ENCODE measurements at places on chromosomes 12 and 14. TPM values are rescaled to one million over a fixed set of nuclear protein-coding genes. Genes with fewer than 3 reads are reported as not detected.
A peak's percentile ranks its signal among the peaks of the same experiment; 100 is the strongest.

- H3K4me3 ChIP-seq, result no peak overlapping the region
- no peak for DNase-seq
- no peak overlapping the region for H3K27ac ChIP-seq
- H3K36me3 ChIP-seq, result no peaks in the 10 kb centered on the region
- no peaks in the 10 kb centered on the region for H3K27me3 ChIP-seq
Observed at GRCh38 chr12:18570543-18570942, 167.3 kb downstream of the PLCZ1 start.

SIX6 gene
- total RNA-seq, result not detected

GRCh38 chr14:35368583-35369392, 35.8 kb downstream of the NFKBIA start:
- H3K36me3 ChIP-seq, result no peaks in the 10 kb centered on the region
- H3K27ac ChIP-seq, result no peak overlapping the region
- H3K27me3 ChIP-seq, result no peaks in the 10 kb centered on the region
- H3K4me3 ChIP-seq, result no peak overlapping the region
- no peak for DNase-seq
- no peaks in the 10 kb centered on the region for H3K4me1 ChIP-seq

GRCh38 chr12:24754690-24755638, 193.9 kb downstream of the BCAT1 start:
- no peak overlapping the region for H3K4me3 ChIP-seq
- DNase-seq, result no peak
- no peak overlapping the region for H3K27ac ChIP-seq
- H3K36me3 ChIP-seq, result no peaks in the 10 kb centered on the region
- no peaks in the 10 kb centered on the region for H3K27me3 ChIP-seq
- H3K4me1 ChIP-seq, result no peaks in the 10 kb centered on the region

GRCh38 chr12:16350682-16351081, 3.2 kb downstream of the MGST1 start:
- H3K36me3 ChIP-seq, result no peaks in the 10 kb centered on the region
- no peaks in the 10 kb centered on the region for H3K27me3 ChIP-seq
- H3K27ac ChIP-seq, result no peak overlapping the region
- no peak for DNase-seq
- no peaks in the 10 kb centered on the region for H3K4me1 ChIP-seq

DNA sequence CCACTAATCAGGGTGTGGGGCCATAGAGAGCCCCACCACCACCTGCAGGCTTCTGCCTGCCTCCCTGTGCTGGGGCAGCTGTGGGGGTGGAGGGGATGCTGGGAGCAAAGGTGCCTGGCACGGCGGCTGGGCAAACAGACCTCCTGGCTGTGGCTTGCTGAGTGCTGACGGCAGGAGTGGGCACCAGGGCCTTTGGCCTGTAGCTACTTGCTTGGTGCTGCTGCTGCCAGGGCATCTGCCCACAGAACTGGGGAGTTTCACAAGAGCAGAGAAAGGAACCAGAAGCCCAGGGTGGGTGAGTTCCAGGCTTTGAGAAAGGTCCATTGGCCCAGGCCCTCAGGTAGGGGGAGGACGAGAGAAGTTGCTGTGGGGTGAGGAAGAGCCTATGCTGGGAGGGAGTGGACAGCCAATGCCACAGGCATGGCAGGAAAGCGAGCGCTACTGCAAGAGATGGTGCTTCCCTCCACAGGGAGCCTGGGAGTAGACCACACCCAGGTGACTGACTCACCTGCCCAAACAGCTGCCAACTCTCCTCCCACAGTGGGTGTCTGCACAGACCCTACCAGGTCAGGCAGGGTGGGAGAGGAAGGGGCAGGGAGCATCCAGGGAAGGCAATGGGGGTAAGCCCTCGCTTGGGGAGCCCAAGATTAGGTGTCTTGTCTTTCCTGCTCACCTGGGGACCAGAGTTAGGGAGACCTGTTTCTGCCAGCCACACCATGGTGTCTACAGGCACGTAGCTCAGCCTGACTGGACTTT, 39.0 kb upstream of the HDAC7 start:
- no peak overlapping the region for H3K27ac ChIP-seq
- no peaks in the 10 kb centered on the region for H3K36me3 ChIP-seq
- H3K4me1 ChIP-seq, result no peaks in the 10 kb centered on the region
- no peak for DNase-seq
- no peaks in the 10 kb centered on the region for H3K27me3 ChIP-seq

DNA sequence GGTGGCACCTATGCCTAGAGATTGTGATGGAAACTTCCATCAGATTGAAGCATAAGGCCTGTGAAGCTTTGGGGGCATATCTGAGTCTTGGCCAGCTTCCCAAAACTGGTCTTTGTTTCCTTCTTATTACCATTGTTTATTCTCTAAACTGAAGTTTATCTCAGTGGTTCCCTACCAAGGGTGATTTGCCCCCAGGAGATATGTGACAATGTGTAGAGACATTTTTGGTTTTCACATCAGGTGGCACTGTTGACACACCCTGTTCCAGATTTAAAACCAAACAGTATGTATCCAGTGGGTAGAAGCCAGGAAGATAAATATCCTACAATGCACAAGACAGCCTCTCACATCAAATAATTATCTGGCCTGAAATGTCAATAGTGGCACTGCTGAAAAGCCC, 22.1 kb downstream of the RASSF9 start:
- H3K27ac ChIP-seq, result no peak overlapping the region
- no peak for DNase-seq
- no peaks in the 10 kb centered on the region for H3K36me3 ChIP-seq
- H3K4me3 ChIP-seq, result no peak overlapping the region

FERMT2 gene
- total RNA-seq, result 43.9 TPM

GALNT9 gene
- total RNA-seq, result 0.45 TPM

DNA sequence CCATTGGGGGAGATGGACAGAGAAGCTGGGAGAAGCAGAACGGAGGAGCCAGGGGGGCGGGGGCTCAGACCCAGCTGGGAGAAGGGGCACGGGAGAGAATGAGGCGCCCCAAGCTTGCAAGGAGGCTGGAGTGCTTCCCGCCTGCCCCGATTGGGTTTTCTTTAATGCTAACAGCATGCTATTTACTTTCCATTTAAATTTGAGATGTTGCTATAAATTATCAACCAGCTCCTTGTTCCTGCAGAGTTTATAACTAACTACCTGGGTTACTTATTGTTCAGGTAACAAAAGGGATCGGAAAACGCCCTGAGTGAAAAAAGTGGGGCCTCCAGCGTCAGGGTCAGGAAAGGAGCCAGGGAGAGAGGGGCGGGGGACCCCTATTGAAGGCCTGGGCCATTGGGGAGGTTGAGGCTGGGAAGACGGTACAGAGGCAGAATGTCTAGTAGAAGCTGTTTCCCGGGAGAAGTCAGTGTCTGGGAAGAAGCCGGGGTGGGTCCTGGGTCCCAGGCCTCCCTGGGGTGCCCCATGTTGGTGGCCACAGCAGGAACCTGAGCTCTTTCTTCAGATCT, 2.5 kb downstream of the HNF1A start:
- no peaks in the 10 kb centered on the region for H3K36me3 ChIP-seq
- DNase-seq, result peak; percentile 71
- peak overlapping the region; percentile 55 for H3K4me3 ChIP-seq

NID2 gene
- 18.8 TPM for total RNA-seq

GRCh38 chr14:105865904-105866840, 339.8 kb downstream of the TMEM121 start:
- H3K4me3 ChIP-seq, result no peak overlapping the region
- no peaks in the 10 kb centered on the region for H3K4me1 ChIP-seq
- no peaks in the 10 kb centered on the region for H3K27me3 ChIP-seq
- H3K36me3 ChIP-seq, result no peaks in the 10 kb centered on the region
- no peak for DNase-seq

CAND1 gene
- 134 TPM for total RNA-seq

DNA sequence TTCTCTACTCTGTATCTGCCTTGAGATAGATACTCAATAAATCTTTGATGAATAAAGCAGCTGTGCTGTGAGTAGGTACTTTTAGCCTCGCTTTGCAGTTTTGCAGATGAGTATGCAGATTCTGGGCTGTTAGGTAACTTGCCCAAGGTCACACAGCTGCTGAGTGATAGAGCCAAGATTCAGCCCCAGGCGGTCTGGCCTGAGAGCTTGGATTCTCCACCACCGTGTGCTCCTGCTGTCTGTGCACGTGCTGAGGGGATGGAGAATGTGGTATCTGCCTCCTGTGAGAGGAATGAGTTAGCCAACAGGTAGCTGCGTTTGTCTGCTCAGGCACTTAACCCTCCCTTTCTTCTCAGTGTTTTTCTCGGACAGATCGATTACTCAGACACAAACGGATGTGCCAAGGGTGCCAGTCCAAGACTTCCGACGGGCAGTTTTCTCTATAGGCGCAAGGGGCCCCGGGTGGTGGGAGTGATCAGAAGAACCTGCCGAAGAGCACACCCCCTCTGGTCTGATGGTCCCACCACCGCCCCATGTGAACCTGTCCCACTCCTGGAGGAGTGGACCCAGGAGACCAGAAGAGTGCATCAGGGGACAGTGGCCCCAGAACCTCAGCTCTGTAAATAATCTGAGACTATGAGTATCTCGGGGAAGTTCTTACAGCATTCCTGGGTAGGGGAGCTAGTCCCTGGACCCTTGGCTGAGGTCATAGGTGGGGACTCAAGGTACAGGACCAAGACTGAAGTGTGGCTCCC, 6.6 kb upstream of the CSAD start:
- H3K4me1 ChIP-seq, result peaks cover 11% of the 10 kb centered on the region
- H3K36me3 ChIP-seq, result peaks cover 11% of the 10 kb centered on the region
- no peak overlapping the region for H3K4me3 ChIP-seq
- no peak overlapping the region for H3K27ac ChIP-seq
- no peak for DNase-seq
